ENCODE measurements at places on chromosomes 11 and 22.

DNA sequence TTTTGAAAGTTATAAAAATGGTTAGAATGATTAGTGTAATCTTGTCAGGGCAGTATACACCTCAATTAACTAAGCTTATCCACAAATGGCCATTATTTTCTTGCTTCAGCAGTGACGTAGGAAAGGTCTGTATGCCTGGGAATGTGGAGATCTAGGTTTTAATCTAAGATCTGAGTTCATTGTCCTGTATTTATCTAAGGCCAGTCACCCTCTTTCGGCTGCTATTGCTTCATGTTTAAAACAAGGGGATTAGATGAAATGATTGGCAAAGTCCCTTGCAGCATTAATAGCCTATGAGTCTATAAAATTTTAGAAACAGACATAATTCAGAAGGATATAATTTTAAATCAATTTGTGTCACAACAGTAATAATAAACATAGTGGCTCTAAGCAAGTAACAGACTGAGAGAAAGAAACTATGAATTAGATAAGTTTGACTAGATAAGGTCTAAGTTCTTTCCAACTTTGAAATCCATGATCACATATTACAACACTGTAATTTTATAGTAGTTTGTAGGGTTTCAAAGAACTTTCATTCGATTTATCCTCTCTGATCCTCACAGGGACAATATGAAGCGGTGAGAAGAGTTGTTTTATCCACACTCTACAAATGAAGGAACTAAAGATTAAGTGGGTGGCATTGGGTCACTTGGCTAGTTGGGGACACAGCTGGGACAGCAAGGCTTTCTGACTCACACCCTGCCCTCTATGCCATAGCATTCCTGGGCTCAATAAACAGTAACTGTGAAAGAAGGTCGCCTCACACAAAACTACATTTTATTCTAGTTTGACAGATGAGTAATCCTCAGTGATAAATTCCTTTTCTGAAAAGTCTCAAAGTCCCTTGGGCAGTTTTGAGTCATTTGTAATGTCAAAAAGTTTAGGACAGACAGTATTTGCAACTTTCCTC is 60.6 kb upstream of the RDX start:
- no peak for DNase-seq

DNA sequence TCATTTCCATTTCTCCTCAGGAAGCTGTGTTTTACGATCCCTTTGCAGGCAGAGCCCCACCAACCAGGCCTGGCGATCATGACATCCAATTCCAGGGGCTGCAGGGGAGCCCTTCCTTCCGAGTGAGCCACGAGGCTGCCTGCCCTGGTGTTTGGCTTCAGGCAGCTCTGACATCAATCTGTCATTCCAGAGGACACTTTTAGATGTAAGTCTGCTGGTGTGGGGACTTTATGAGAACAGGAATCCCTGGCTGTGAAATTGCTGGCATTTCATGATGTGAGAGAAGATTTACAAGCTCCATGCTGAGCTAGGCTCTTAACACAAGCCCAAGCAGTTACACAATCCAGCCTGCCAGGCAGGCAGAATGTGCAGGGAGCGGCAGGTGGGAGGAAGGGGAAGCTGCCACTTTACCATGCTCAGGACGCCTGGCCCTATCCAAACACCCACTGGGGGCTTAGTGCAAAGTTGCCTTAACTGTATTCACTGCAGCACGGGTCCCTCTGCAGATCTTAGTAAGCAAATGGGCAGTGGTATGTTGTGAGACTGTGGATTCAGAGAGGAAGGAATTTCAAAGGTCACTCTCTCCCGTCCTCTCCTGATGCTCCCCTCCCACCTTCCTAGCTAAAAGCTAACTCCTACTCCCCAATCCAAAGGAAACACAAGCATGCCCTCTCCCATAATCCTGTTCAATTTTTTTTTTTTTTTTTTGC is 43.4 kb upstream of the MICAL2 start:
- no peak for DNase-seq

DNA sequence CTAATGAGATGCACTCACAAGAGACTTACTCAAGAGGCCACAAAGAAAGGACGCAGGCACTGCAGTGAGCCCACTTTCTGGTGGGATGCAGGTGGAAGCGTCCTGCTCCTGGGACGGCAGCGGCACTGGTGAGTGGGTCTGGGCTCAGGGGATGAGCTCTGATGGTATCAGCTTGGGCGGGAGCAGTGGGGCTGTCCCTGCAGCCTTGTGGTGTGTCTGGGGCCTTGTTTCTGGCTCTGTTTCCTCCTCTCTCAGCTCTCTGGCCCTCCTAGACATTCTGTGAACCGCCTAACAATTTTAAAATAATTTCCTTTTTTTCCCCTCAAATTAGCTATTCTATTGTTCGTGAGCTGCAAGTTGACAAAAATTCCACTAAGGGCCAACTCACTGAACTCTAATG is 8.8 kb upstream of the ST14 start:
- no peak for DNase-seq

GRCh38 chr11:106463796-106464201 is 386.3 kb downstream of the AASDHPPT start:
- DNase-seq: no peak

GRCh38 chr11:20110908-20111669 is 49.2 kb downstream of the DBX1 start:
- peak; percentile 8 for DNase-seq

- no peak for DNase-seq
Measured at GRCh38 chr11:14384338-14384737, 25.4 kb upstream of the RRAS2 start.

Measured in stimulated activated CD4-positive, alpha-beta T cell treated with anti-CD3 and anti-CD28 coated beads, Interleukin-4, amount 100 ng/mL, for 4 hours (primary cell).